ENCODE measurements at places on chromosomes 4 and X. TPM values are rescaled to one million over a fixed set of nuclear protein-coding genes. Genes with fewer than 3 reads are reported as not detected.

The XK gene
- 8.9 TPM for polyA plus RNA-seq

The SSX4B gene
- polyA plus RNA-seq: not detected

The DCAF12L2 gene
- 11.0 TPM for polyA plus RNA-seq

The NSG1 gene
- polyA plus RNA-seq: 0.92 TPM

The BTC gene
- polyA plus RNA-seq: 2.9 TPM

The PAGE1 gene
- polyA plus RNA-seq: not detected

DNA sequence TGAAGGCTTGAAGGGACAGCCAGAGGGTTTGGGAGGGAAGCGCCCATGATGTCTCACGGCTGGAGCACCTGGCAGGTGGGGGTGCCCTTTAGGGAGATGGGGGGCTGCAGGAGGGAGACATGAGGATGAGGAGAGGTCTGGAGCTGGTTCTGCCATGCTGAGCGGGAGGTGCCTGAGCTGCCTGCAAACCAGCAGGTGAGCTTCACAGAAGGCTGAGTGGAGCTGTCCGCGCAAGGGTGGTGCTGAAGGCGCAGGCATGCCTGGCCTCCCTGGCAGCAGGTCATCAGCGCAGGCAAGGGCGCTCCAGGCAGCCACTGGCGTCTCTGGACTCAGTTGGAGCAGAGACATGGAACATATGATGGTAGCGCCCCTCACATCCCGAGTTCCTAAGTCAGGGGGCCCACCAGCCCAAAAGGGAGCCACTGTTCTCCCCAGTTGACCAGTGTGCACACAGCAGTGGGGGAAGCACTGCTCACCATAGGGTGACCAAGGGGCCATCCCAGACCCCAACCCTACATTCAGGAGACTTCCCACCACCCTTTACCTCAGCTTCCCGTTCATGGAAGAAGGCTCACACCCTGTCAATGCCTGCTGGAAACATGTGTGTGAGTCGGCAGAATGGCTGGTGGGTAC lies 25.8 kb downstream of the ADRA2C start:
- no peak for DNase-seq

The IL21 gene
- not detected for polyA plus RNA-seq

- no peak for DNase-seq
Observed at GRCh38 chr4:179398414-179398813, 1956.2 kb upstream of the AGA start.

DNA sequence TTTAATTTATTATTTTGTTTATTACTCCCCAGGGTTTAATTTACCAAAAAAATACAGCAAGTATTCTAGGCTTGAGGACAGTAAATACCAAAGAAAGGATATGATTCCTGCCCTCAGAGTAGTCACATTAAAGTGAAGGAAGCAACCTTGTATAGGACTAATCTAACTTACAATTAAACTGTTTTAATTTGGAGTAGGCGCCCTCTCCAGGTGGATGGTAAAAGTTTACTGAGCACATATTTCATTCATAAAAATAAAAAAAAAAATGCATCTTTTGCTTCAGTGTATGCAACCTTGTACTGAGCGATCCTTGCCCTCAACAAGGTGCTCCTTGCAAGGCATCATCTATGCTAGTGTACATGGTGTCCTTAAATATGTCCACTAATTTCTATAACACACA lies 72.0 kb upstream of the MAGEB16 start:
- DNase-seq: no peak

- no peak for DNase-seq
Observed at GRCh38 chrX:39204945-39205344, 403.7 kb downstream of the MID1IP1 start.

DNA sequence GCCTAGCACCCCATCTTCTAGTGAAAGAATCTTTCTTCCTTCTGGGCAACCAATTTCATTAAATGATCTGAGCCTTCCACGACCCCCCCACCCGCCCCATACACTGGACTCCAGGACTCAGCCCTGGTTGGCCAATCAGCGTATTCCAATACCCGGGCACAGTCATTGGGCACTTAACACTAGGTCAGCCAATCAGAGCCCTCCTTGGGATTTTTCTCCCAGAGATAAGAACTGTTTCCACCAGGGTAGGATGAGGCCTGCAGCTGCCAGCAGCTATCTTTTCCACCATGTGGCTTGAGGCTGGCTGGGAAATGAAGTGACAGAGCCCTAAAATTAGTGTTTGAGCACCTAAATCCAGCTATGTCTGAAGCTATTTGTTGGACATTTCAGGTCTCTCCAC lies 418.8 kb downstream of the BCOR start:
- no peak for DNase-seq
